NCI-H2081 treated with DMSO at 0.1 percent for 48 hours (cell line): ENCODE measurements at places on chromosomes 6 and 20.

- DNase-seq = no peak
These were observed 12.1 kb upstream of the REPS1 start for GRCh38 chr6:138999949-139000725.

GRCh38 chr6:16148498-16148897 is 19.6 kb downstream of the MYLIP start:
- DNase-seq = no peak

- no peak for DNase-seq
These were observed at the start of gene ME1 for GRCh38 chr6:83430611-83431544. TSS of gene ME1 (minus strand) at chr6:83431051. CDS start at chr6:83430954, 97 bp downstream.

- DNase-seq = no peak
These were observed 46.3 kb downstream of the FAM209B start for GRCh38 chr20:56579301-56579710.

GRCh38 chr6:162377735-162378134 is 349.8 kb downstream of the PRKN start:
- DNase-seq = no peak

- no peak for DNase-seq
These were observed 455.0 kb downstream of the GJA1 start for GRCh38 chr6:121890307-121890910.

DNA sequence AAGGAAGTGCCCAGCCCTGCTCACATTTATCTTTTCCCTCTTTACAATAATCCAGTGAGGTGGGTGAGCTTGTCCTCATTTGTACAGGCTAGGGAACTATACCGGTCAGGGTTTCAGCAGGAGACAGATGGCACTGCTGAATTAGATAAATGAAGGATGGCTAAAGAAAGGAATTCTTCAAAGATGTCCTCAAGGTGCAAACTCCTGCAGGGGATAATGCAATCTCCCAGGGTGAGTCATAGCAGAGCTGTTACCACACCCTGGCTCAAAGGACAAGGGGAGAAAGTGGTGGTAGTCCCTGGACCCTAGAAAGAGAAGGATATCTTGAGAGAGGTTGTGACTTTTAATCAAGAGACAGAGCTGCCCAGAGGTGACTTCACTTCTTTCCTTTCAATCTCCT is 66.7 kb downstream of the RFPL4B start:
- no peak for DNase-seq

GRCh38 chr20:48003021-48003420 is 217.7 kb upstream of the SULF2 start:
- DNase-seq = no peak

DNA sequence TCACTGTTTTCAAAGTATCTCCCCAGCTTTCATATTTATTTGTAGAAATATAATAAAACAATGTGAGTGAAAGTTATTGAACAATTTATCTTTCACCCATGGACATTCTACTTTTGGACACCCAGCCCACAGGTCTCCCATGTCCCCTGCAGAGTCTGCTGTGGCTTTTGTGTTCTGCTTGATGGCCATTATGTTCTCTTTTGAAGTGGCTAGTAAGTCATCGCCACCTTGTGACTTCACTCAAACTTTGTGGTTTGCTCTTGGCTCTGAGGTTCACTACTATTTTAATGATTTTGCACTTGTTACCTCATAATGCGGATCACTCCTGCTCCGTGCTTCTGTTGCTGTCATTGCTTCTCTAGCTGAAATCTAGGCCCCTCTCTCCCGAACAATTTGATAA is 10.2 kb upstream of the DEFB113 start:
- DNase-seq = no peak

DNA sequence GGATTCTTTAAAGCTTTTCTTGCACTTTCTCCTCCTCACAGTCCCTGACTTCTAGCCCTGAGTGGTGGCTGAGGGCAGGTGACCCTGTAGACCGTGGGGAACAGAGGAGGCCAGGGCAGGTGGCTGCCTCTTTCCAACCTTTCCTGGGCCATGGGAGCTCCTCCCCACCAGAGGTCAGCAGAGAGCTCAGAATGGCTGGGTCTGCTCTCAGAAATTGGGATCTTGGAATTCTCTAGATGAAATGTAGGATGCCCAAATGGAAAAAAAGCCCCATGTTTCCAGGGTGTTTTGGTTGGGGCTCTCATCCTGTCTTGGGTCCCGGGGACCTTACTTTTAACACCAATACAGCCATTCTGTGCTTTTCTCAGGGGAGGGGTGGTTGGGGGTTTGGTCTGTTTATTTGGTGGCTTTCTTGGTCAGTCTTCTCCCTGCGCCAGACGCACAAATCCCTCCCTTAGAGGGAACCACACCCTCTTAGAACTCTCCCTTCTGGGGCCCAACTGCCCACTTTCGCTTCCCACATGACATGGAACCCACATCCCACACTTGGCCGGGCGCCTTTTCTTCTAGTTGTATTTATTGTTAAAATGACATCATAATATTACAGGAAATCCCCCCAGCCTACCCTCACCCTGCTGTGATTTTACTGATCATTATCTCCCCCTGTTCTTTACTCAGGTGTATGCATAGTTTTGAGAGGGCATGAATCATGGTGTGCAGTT is 17.9 kb downstream of the GNAS start:
- no peak for DNase-seq

- DNase-seq = no peak
These were observed 282.1 kb upstream of the BMP2 start for GRCh38 chr20:6485351-6485750.

DNA sequence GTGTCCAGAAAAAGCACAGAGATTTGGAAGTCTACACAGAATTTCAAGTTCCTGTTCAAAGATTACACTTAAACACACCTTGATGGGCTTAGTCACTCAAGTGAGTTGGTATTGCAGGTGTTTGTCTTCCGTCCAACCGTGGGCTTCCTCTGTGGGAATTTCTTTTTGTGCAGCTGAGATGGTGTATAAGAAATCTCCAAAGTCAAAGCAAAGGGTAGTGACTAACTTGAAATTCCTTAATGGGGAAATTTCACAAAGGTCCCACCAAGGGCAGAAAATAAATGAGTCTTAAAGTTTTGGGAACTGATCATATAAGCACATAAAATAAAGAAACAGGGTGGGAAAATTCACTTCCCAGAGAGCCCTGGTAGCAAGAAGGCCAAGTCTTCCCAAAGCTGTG is 102.0 kb upstream of the TNFAIP3 start:
- DNase-seq = no peak

DNA sequence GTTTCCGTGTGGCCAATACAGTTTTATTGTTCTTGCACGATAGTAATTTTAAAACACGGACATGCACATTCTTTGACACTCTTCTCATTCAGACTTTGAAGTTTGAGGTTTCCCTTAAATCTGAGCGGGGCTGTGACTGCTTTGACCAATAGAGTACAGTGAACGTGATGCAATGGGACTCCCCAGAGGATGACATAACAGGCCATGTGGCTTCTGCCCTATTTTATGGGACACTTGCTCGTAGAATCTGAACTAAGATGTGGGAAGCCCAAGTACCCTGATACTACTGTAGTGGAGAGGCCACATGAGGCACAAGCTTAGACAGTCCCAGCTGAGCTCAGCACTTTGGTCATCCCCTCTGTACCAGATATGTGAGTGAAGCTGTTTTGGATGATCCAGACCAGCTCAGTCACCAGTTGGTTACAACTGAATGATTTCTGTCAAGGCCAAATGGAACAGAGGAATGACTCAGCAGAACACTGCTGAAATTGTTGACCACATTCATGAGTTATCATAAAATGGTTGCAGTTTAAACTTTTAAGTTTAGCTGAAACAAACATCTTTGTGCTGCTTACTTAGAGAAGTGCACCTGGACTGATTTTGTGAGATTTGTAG is 279.4 kb downstream of the RFPL4B start:
- no peak for DNase-seq

- DNase-seq = no peak
These were observed 585 bp upstream of the DSE start for GRCh38 chr6:116369964-116370759.

DNA sequence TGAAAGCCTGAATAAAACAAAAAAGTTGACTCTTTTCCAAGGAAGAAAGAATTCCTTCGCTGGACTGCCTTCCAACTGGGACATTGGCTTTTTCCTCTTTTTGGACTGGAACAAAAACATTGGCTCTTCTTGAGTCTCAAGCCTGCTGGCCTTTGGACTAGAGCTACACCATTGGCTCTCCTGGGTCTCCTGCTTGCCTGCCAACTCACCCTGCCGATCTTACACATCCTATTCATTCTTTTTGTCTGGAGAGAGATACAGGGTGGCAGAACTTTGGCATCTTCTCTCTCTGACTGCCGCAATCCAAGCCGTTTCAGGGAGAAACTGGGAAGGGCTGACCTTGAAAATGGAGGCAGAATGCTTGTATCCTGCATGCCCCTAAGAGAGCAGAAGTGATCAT is 20.2 kb downstream of the DDO start:
- no peak for DNase-seq

GRCh38 chr6:87115402-87116135 is 20.7 kb upstream of the CGA start:
- no peak for DNase-seq

DNA sequence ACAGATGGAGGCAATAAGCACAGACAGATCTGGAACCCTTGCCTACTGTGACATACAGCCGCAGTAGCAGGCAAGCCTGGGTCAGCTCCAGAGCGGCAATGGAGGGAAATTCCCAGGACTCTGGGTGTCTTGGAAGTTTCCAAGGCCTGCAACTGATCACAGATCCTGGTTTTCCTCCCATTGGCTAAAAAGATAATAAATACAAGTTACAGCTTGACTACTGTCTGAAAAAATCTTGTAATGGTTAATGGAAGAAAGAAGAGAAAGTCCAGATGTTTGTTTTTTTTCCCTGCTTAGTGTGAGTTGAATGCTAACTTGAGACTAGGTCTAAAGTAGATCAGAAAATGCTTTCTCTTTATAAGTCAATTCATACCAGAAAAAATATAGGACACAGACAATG is 307.6 kb downstream of the ALDH8A1 start:
- DNase-seq = no peak

DNA sequence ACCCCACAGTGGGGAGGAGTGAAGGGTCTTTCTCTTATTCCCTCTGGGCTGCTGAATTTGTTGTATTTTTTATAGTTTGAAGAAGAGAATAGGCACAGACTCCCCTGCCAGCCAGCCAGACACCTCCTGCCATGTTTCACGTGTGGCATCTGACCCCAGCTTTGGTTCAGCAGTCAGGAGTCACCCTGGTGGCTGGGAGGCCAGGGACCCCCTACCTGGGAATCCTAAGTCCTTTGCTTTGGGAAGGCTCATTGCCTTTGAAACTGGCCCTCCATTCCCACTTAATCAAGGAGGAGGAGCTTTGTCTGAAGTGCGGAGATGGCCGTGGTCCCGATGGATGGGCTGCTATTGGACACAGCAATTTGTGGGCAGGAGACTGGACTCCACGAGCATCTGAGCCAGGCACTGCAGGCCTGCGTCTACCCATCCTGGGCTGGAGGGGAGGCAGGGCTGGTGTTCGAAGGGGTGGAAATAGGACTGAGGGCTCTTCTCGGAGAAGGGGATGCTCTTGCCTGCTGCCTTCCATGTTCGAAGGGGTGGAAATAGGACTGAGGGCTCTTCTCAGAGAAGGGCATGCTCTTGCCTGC is 196.1 kb downstream of the DLL1 start:
- DNase-seq = no peak

- no peak for DNase-seq
These were observed 38.0 kb downstream of the SCP2D1 start for GRCh38 chr20:18851629-18852028.
